ENCODE measurements at places on chromosomes 4 and X. TPM values are rescaled to one million over a fixed set of nuclear protein-coding genes. Genes with fewer than 3 reads are reported as not detected.

GRCh38 chr4:45992728-45993127, 131.1 kb downstream of the GABRG1 start:
- H3K4me1 ChIP-seq, result no peaks in the 10 kb centered on the region
- H3K27ac ChIP-seq, result no peak overlapping the region
- no peaks in the 10 kb centered on the region for H3K36me3 ChIP-seq

BMX gene
- 1.4 TPM for polyA plus RNA-seq

DNA sequence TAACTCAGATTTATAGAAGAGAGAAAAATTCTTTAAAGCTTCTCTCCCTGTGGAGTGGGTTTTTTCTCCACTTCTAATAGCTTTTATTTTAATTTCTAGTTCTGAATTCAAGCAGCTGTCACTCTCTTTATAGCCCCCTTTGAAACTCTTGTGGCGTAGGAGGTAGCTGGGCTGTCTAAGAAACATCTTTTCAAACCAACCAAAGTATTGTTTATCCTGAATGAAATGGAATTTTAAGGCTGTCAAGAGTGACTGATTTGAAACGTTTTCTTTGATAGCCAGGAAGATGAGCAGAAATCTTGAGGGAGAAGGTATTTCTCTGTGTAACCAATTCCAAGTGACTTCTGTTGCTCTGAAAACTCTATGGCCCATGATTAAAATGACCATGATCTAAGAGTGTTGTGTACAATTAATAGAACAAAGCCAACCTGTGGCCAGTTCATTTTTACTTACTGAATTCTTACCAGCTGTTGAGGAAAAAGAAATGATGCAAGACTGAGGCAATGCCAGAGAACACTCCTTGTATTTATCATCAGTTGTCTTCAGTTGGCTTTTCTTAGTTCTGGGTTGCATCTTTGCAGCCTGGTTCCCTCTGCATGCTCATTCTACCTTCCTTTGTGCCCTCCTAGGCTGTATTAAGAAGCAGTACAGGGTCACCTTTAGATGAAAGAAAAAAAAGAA, 298.4 kb downstream of the ARHGAP10 start:
- no peak for DNase-seq
- H3K4me1 ChIP-seq, result peaks cover 5% of the 10 kb centered on the region
- no peaks in the 10 kb centered on the region for H3K36me3 ChIP-seq
- no peak overlapping the region for H3K27ac ChIP-seq
- H3K27me3 ChIP-seq, result no peaks in the 10 kb centered on the region

GRCh38 chr4:40980318-40980883, 230.6 kb downstream of the NSUN7 start:
- H3K4me3 ChIP-seq, result no peak overlapping the region
- no peaks in the 10 kb centered on the region for H3K4me1 ChIP-seq
- DNase-seq, result no peak
- H3K36me3 ChIP-seq, result no peaks in the 10 kb centered on the region

DNA sequence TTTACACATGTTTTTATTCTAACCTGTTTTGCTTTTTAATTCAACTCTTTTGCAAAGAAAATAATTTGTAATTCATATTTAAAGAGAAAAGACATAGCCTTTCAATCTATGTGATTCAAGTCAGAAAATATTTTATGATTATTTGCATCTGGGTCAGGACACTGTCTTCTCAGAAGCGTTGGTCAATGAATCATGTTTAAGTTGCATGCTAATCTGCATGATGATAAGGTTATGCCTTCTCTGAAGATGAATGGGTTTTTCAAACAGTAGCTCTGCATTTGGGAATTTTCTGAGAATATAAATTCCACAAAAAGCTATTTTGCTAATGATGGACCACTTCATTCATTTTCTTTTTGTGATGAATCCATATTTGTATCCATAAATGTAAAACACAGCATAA, 282.5 kb downstream of the TMA16 start:
- no peak for DNase-seq
- H3K4me3 ChIP-seq, result no peak overlapping the region
- no peak overlapping the region for H3K27ac ChIP-seq
- no peaks in the 10 kb centered on the region for H3K4me1 ChIP-seq

DNA sequence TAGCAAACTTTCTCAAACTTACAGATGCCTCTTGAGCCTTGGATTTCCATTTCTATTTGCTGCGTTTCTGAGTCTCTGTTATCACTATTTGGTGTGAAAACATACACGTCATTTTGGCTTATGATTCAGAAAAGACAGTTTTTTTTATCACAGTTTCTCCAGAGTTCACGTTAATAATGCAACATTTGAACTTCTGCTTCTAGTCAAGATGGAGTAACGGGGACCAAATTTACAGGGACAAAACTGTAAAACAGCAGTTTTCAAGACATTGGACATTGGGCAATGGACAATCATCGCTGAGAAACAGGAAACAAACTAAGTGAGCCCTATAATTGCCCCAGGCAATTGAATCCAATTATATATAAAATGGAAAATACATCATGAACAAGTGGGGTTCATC, 36.2 kb upstream of the TASL start:
- DNase-seq, result no peak
- H3K4me1 ChIP-seq, result no peaks in the 10 kb centered on the region
- H3K27me3 ChIP-seq, result no peaks in the 10 kb centered on the region
- no peak overlapping the region for H3K4me3 ChIP-seq
- no peak overlapping the region for H3K27ac ChIP-seq

DNA sequence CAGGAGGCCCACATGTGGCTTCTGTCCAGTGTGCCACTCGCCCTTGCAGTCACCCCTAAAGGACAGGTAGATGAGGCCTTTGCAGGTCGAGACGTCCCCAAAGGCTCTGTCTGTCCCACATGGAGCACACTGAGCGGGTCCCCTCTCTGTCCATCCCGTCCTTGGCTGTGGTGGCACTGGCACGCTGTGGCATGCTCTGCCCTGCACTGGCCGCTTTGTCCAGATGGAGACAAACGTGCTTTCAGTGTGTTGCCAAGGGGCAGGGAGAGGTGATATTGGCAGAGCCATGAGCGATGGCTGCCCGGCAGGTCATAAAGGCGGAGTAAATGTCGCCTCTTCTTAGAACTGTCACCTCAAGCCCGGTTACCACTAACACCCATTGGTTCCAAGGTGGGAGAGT, 86.9 kb upstream of the CLDN34 start:
- no peaks in the 10 kb centered on the region for H3K36me3 ChIP-seq
- H3K4me3 ChIP-seq, result no peak overlapping the region
- H3K27ac ChIP-seq, result no peak overlapping the region
- H3K27me3 ChIP-seq, result no peaks in the 10 kb centered on the region

RS1 gene
- polyA plus RNA-seq, result 2.7 TPM

DNA sequence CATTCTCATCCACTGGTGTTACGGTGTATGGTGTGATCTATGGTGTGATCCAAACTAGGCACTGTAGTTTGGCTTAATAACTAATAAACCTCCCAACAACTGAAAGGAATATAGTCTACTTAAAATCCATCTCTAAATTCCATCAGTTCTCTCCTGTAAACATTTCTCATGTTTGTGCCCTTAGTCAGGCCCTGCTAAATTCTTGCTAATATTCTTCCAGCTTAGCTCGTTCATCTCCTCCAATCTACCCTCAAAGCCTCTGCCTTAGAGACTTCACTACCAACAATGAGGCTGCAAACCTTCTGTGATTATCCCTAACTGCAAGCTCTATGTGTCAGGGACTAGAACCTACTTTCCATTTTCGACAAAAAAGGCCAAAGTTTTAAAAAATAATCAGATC, 28.1 kb downstream of the ZAR1 start:
- no peaks in the 10 kb centered on the region for H3K4me1 ChIP-seq
- no peak overlapping the region for H3K27ac ChIP-seq
- no peak overlapping the region for H3K4me3 ChIP-seq
- no peak for DNase-seq

TMEM47 gene
- 7.0 TPM for polyA plus RNA-seq

DNA sequence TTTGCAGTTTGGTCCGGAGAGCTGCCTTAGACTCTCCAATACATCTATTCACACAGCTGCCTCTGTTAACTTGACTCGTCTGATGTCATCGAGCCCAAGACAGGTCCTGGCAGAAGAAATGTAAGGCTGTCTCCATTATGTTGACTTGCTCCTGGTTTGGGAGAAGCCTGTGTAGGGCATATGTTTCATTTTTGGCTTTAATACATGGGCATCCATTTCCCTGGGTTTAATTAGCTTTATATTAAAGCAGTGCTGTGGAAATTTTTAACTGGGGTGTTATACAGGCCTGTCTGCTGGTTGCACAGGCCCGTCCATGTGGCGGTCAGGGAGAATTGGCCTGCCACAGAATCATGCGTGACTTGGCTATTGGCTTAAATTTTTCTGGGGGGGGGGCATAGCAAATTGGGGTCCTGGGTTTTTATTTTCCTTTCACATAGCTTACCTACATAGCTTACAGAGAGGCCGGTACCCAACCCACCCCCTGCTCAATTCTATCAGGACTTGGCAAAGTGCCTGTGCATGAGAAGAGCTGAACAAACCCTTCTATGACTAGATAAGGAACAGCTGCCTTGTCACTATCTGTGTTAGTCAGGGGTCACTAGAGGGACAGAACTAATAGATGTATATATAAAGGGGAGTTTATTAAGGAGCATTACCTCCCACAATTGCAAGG, 123.5 kb upstream of the WDR1 start:
- H3K27me3 ChIP-seq, result no peaks in the 10 kb centered on the region
- DNase-seq, result peak; percentile 37
- H3K4me3 ChIP-seq, result no peak overlapping the region
- H3K27ac ChIP-seq, result no peak overlapping the region

JCHAIN gene
- 18.3 TPM for polyA plus RNA-seq

DNA sequence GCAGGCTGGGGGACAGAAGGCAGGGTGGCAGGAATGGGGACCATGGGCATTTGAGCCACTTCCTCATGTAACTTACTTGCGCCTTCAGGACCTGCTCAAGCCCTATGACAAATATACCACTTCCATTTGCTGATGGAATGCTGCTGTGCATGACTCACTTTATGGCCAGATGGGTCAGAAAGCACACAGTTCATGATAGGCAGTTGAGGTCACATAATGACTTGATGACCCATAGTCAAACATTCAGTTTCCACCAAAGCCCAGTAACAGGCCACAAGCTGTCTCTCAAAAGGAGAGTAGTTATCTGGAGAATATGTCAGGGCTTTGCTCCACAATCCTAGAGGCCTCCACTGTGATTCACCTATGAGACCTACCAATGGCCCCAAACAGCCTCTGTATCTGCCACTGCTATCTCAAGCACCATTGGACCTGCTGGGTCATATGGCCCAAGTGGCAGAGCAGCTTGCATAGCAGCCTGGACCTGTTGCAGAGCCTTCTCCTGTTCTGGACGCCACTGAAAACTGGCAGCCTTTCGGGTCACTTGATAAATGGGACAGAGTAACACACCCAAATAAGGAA, 5.3 kb upstream of the PAPSS1 start:
- no peaks in the 10 kb centered on the region for H3K4me1 ChIP-seq
- H3K27me3 ChIP-seq, result no peaks in the 10 kb centered on the region
- DNase-seq, result no peak
- no peak overlapping the region for H3K4me3 ChIP-seq

AMER1 gene
- 1.3 TPM for polyA plus RNA-seq

GRCh38 chr4:28444886-28445496, 1584.3 kb downstream of the STIM2 start:
- H3K4me3 ChIP-seq, result no peak overlapping the region
- no peaks in the 10 kb centered on the region for H3K4me1 ChIP-seq
- no peak for DNase-seq

DNA sequence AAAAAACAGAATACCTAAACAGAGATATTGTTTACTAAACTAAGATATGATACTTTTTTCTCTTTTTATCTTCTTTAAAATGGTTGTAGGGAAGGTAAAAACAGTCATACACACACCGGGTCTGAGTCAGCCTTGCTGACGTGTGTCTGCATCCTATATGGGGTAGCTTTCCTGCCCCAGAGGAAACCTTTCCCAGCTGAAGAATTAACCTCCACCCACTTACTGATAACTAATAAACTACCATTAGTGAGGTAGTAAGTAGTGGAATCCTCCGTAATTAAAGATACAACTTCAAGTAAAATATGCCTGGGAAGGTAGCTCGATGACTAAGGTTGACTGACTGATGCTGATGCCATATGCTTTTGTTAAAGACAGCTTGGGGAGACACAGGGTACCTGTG, 312.2 kb downstream of the DCTD start:
- H3K4me3 ChIP-seq, result no peak overlapping the region
- H3K27me3 ChIP-seq, result no peaks in the 10 kb centered on the region
- no peaks in the 10 kb centered on the region for H3K4me1 ChIP-seq

GRCh38 chr4:60648774-60649173, 551.4 kb upstream of the ADGRL3 start:
- DNase-seq, result no peak
- H3K27ac ChIP-seq, result no peak overlapping the region
- no peak overlapping the region for H3K4me3 ChIP-seq
- H3K4me1 ChIP-seq, result no peaks in the 10 kb centered on the region
- no peaks in the 10 kb centered on the region for H3K27me3 ChIP-seq

DNA sequence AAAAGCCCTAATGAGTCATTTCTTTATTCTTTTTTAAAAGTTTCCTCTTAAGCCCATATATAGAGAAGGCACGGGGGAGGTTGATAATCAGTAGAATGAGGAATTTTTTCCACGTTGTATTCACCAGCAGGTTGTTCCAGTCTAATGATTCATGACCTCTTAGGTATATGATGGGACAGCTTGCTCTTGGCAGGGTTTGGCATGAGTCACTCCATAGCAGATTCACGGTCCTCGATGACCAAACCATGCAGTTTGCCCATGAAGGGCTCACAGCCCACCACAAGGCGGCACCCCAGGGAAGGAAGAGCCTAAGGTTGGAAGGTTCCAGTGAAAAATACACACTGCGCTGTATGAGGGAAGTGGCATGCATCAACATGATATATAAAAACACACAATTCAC, 623.8 kb upstream of the DIPK2B start:
- H3K27ac ChIP-seq, result no peak overlapping the region
- H3K4me3 ChIP-seq, result no peak overlapping the region
- no peaks in the 10 kb centered on the region for H3K27me3 ChIP-seq
- H3K36me3 ChIP-seq, result no peaks in the 10 kb centered on the region

GRCh38 chrX:120773801-120774200, 101.9 kb downstream of the CT47B1 start:
- H3K27me3 ChIP-seq, result no peaks in the 10 kb centered on the region
- H3K36me3 ChIP-seq, result no peaks in the 10 kb centered on the region
- no peak overlapping the region for H3K27ac ChIP-seq
- no peak for DNase-seq

DNA sequence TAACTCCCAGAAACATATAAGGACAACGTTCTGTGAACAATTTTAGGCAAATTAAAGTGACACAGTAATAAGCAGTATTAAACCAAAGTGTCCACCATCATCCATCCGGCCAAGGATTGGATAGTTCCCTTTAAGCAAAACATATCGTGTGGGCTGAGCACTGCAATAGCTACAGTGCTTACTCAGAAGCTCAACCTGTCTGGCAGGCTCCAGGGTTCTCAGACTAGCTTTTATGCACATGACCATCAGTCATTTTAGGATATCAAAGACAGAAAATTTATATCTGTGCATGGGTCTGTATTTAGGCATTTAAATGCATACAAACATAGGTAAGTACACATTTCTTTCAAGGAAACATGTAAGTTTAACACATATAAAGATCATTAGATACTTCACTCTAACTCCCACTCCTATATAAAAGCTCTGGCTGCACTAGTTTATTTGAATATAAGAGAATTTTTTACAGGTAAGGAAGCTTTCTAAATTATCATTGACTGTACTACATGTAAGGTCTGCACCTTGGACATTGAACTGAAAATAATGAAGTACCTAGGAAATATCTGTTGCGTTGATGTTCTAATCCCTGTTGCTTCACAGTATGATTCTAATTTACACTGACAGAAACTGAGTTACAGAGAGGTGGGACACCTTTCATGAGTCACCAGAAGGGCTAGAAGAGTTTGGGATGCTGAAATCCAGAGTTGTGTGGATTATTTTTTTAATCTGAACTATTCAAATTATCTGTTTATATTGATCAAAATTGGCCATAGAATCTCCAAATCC, 67.6 kb downstream of the ELOVL6 start:
- H3K4me1 ChIP-seq, result no peaks in the 10 kb centered on the region
- H3K27me3 ChIP-seq, result no peaks in the 10 kb centered on the region
- no peak for DNase-seq

All from lung (tissue), 17 donors.